ENCODE measurements at places on chromosomes 12 and 14.
A peak's percentile ranks its signal among the peaks of the same experiment; 100 is the strongest.

DNA sequence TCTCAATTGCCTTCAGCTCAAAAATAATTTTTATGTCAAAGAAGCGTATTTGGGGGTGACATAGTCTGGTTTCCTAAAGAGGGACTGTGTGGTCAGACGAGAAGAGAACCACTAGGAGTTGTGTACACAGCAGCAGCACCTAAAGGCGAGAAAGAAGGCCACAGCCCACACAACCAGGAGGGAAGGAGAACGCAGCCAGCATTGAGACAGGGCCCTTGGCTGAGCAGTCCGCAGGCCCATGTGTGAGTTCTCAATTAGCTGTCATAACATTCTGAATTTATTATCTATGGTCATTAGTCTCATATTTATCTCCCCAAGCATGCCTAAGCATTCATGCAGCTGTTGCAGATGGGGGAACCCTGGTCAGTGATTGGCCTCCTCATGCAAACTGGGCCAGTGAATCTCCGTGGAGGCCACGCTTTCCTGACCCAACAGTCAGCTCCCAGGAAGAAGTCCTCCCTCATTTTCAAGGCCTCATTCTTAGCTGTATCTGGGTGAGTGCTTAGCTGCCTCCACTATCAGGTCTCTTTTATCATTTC, 81.2 kb upstream of the ATF7IP start:
- peak; percentile 51 for DNase-seq

DNA sequence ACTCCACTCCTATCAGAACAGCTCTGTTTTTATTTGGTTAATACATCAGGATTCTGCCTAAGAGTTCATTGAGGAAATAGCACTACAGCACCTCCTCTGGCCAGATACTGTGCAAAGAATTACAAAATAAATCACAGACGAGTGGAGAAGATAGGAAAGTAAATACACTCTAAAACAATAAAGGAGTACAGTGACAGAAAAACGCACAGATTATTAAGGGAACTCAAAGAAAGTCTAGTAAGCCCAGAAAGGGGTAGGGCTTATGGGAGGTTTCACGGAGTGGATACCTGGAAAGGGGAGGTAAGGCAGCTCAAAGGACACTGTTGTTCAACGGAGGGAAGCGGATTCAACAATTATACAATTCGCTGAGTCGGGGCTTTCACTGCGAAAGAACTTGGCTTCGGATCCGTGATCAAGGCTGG, 5.5 kb downstream of the OR10AD1 start:
- no peak for DNase-seq

DNA sequence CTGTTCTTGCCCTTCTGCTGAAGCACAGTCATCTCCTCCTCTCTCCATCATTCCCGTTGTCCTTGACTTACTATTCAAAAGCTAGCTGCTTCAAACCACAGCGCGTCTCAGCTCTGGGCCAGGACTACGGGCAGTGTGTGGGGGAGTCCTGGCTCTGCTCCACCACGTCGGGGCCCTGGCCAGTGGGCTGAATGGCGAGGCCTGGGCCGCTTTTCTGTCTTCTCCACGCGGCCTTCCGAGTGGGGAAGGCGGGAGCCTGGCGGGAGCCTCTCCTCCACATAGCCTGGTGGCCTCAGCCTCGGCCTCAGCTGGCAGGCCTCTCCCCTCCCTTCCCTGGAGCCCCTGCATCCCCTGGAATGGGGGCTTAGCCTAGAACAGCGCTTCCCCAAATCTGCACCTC, 16.5 kb downstream of the ANKRD9 start:
- no peak for DNase-seq

- no peak for DNase-seq
Observed at GRCh38 chr14:60116181-60116580, 24.5 kb downstream of the PCNX4 start.

- no peak for DNase-seq
Observed at GRCh38 chr12:132326646-132327045, 2.7 kb downstream of the GALNT9 start.

- DNase-seq = peak; percentile 70
Observed at GRCh38 chr12:11553871-11554533, 95.5 kb upstream of the ETV6 start.

GRCh38 chr12:113926788-113927187, 39.3 kb downstream of the RBM19 start:
- DNase-seq = no peak

DNA sequence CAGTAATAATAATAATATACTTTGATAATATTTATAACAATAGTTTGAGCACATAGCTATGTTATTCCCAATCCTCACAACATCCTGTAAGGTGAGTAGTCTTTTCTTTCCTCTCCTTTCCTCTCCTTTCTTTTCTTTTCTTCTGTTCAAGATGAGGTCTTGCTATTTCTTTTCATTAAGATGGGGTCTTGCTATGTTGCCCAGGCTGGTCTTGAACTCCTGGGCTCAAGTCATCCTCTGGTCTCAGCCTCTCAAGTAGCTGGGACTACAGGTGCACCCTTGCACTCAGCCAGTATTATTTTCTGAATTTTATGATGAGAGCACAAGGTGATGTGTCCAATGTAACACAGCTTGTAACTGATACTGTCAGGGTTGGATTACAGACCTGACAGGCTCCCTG, 134.6 kb downstream of the OTOGL start:
- DNase-seq = no peak

DNA sequence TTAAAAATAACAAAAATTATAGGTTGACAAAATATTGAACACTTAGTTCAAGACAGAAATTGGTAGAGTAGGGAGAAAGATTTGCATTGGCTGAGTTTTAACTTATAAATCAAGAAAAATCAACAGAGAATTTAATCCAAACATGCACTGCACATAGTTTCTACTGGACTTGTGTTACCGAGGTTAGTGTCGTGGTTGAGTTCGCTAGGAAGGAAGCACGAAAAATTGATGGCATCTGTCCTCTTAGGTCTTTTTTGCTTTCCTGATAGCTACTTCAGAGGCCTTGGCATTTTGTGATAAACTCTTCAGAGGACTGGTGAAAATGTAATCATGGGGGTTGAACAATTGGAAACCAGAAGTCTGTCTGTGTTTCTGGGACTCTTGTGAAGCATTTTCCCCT, 392.9 kb downstream of the NUAK1 start:
- DNase-seq = no peak

DNA sequence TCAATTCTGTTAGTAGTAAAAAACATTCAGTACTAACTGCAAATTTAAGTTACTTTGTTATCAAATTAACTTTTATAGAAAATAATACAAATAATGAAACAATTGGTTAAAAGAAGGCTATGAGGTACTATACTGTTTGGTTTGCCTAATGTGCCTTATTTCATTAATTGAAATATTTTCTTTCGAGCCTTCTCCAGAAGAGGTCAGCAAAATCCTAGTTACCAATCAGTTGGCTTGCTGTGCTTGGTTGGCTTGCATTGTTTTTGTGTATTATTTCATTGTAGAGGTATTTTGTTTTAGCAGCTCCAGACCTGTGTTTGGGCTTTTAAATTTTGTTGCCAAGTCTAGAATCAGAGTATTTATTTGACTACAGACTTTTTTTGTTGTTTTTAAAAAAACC, 68.5 kb downstream of the AEBP2 start:
- DNase-seq = no peak

- DNase-seq = no peak
Observed at GRCh38 chr12:56469007-56469930, 891 bp downstream of the SPRYD4 start.

DNA sequence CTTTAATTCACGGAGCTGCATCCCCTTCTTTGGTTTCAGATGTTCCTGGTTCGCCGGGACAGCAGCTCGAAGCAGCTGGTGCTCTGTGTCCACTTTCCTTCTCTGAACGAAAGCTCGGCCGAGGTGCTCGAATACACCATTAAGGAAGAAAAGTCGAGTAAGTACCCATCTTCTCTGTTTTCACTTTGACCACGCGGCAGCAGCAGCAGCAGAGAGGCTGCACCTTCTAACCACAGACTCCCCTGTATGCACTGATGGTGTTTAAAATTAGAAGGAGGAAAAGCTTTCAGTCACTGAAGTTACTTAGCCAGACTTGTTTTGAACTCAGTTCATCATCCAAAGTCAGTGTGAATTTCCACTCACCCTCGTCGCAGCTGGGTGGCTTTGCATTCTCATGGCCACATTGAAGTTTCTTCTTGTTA, 63.8 kb downstream of the RIN3 start:
- peak; percentile 63 for DNase-seq

DNA sequence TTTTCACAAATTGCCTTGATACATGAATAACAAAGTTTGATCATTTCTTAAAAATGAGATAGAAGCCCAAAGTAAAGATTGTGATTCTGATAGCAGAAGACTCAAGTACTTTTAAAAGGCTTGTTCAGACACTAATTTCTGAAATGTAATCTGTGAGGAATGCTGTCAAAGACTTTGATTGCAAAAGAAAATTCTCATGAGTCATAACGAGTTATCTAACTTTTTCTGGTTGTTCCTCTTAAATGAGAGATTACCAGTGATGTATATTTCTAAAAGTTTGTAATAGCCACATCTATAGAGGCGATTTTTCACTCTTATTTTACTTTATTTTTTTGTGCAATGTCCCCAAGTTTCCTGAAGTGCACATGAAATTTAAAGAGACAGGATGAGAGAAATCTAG, 7.0 kb downstream of the PYGL start:
- no peak for DNase-seq

GRCh38 chr14:57390806-57391516, 575 bp downstream of the NAA30 start:
- DNase-seq = peak; percentile 74

- no peak for DNase-seq
Observed at GRCh38 chr12:98894412-98895085, 249.5 kb downstream of the APAF1 start.

DNA sequence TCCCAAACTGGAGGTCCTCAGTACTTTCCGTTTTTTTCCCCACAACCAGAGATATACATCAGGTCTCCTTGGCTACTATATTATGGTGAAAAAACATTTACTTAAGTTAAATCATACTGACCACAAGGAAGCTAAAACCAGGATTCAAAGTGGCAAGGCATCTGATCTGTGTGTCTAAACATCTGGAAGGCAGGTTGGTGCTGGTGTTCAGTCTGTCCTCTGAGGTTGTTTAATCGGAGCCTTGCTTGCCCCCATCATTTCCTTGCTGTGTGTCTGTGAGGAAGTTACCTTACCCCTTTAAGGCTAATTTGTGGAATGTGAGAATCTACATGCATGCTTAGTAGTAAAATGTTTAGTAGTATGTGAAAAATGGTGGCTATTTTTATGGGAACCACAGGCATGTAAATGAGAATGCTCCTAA, 75.6 kb downstream of the GALNT4 start:
- DNase-seq = no peak

GRCh38 chr14:75068294-75069120, 934 bp upstream of the ZC2HC1C start:
- peak; percentile 16 for DNase-seq

GRCh38 chr12:14621826-14622225, 54.1 kb upstream of the PLBD1 start:
- peak; percentile 74 for DNase-seq

DNA sequence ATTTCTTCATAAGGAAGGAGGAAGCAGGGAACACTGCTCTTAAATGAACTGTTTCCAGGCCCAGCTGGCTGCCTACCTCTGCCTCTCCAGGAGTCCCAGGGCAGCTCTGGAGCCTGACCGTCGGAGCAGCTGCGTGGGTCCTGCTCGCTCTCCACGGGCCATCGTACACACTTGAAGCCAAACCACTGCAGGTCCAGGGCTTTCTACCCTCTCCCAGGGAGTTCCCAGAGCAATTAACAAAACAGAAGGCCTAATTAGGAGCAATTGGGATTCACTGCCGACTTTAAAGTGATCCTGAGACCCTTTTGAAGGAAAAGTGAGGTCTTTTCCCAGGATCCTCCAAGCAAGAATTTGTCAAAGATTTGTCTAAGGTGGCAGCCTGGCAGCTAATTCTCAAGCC, 76.9 kb downstream of the OTX2 start:
- DNase-seq = no peak

DNA sequence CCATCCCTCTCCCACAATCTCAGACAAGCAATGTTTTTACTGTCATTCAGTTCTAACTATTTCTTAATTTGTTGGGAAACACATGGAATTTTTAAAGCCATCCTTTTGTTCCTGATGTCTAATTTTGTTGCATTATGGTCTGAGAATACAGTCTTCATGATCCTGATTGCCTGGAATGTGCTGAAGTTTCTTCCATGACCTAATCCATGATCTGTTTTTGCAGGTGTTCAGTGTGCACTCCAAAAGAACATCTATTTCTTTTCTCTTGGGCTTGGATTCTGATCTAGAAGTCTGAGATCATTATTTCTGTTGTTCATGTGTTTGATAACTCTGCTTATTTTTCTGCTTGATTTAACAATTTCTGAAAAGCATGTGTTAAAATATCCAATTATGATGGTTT, 43.2 kb upstream of the PHC1 start:
- no peak for DNase-seq

DNA sequence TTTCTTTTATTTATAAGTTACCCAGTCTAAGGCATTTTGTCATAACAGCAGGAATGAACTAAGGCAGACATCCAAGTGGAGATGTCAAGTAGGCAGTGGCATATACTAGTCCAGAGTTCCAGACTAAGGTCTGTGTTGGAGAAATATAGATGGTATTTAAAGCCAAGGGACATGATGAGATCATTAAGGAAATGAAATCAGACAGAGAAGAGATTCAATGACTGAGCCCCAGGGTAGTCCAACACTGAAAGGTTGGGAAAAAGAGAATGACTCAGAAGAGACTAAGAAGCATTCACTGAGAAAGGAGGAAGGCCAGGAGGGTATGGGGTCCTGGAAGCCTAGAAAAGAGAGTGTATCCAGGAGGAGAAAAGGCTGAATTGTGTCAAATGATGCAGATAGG, 442.2 kb upstream of the CCDC196 start:
- no peak for DNase-seq

DNA sequence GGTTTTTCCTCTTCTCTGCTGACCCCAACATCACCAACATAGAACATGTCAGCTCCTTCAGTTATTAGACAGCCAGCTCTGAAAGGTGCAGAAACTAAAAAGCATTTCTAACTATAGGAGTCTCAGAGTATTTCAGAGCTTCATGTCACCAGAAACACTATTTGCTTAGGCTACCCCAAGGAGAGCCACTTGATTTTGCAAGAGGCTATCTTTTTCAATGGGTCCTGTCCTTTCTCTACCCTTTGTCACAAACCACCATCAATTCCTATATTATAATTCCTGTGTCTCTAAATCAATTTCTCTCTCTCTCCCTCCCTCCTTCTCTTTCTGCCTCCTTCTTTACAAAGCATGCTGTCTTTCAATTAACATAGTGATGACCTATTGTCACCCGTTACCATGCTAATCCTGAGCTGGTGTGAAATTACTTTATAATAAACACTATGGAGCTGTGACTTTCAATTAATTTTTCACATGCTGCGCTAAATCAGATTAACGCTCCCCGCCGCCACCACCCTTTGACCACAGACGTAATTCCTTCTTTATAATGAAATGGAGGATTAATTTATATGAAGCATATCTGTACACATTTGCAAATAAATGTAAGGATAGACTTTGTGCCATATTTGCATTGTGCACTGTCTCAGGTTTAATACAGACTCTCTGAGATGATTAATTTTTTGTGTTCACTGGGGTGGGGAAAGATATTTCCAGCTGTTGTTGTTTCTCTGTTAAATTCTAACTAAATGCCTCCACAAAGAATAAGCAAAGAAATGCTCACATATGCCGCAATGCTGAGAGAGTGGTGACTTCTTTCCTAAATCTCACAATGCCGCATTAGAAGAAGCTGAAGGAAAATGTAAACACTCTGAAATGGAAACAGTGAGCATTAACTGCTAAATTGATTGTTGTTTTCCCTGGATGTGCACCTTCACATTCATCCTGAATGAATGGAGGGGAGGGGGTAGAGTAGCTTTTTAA, 418.6 kb downstream of the PDZRN4 start:
- no peak for DNase-seq
